ENCODE measurements at places on chromosomes 7 and 10.

DNA sequence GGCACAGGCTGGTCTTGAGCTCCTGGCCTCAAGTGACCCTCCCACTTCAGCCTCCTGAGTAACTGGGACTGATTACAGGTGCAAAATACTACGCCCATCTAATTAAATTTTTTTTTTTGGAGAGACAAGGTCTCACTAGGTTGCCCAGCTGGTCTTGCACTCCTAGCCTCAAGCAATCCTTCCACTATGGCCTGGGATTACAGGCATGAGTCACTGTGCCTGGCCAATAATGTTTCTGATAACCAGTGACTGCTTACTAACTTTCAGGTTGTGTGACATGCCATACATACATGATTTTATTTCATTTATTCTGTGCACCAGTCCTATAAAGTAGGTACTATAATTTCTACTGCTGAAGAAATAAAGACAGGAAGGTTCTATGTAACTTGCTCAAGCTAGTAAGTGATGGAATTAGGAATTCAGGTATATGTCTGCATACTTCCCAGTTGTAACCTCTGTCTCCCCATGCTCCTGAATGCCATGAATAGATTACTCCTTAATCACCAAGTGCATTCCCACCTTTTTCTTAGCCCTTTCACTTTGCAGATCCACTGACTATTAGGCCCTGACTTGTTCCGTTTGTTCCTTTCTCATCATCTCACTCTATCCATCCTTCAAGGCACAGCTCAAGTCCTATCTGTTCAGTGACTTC lies 28.1 kb downstream of the MCU start:
- DNase-seq = no peak

DNA sequence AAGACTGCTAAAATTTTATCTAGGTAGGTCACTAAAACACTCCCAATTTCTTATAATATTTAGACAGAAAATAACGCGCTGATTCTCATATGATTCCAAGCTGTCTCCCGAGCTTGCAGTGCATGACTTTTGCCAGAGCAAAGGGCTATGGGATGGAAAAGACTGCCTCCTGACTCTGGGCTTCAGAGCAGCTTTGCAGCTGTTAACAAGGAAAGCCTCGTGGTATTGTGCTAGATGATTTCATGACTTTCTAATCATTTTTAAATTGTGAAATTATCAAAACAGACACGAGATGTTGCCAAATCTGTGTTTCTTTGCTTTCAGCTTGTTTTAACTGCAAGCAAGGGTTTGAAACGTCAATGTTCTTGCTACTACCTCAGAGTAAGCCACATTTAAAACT lies 238.3 kb downstream of the AGMO start:
- DNase-seq = no peak

DNA sequence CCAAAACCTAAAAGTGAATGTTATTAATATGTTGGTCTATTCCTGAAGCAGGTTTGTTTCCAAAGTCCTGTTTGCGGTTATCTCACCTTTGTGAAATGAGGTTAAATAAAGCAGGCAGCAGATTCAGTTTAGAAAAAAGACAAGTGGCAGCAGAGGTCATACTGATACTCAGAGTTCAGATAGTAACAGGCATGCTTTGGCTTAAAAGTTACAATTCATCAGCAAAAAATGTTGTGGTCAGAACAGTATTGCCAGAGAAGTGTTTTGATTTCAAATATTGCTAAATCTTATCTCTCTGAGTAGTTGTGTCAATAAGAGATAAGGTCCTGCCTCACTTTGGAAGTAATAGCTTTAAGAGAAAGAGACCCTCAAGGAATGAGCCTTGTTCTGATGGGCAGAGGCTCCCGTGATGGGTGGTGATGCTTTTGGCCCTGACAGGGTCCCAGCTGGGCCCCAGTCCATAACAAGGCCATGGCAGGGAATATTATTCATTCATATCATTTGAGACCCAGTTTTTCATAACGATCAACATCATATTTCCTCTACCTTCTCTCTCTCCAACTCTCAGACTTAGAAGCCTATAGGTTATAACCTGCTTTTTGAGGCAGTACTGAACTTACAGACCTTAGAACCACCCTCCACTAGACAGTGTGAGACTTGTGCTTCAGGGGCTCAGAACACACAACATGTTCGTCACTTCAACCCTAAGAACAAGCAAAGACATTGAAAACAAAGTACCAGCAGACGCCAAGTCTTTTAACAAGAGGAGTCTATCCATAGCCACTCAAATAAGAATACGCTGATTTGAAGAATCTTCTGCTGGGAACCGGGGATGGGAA lies 58.5 kb upstream of the AHR start:
- DNase-seq = peak; percentile 73

DNA sequence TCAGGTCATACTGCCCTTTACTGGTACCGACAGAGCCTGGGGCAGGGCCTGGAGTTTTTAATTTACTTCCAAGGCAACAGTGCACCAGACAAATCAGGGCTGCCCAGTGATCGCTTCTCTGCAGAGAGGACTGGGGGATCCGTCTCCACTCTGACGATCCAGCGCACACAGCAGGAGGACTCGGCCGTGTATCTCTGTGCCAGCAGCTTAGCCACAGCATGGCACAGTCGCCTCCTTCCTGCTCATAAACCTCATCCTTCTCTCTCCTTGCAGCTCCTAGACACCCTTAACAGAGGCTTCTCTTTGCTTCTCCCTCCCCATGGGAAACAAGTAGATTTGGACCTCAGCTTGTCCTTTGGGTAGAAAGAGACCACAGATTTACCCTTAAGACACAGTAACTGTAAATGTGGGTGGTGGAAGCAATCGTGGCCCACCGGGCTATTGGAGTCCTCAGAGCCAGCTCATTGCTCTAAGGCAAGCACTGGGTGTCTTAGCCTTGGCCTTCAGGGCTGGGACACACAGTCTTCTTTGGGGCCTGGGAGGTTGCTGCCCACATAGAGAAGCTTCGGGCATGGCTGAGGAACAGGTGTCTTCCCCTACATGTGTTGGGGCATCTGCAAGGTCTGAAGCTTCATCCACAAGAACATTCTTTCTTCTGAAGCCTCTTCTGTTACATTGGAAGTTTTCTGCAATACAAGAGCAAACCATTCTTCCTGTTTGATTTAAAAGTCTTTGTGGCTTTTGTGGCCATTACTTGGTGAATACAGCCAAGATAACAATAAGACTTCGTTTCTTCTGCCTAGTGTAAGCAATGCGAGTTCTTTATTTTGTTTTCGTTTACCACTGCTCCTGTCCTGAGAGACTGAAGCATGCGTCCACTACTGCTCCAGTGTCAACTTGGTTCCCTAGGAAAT lies 95.5 kb upstream of the PRSS58 start:
- DNase-seq = no peak

- peak; percentile 7 for DNase-seq
Measured at GRCh38 chr7:41256186-41256945, 446.5 kb downstream of the INHBA start.

- DNase-seq = no peak
Measured at GRCh38 chr10:68813559-68813958, 13.8 kb upstream of the STOX1 start.

DNA sequence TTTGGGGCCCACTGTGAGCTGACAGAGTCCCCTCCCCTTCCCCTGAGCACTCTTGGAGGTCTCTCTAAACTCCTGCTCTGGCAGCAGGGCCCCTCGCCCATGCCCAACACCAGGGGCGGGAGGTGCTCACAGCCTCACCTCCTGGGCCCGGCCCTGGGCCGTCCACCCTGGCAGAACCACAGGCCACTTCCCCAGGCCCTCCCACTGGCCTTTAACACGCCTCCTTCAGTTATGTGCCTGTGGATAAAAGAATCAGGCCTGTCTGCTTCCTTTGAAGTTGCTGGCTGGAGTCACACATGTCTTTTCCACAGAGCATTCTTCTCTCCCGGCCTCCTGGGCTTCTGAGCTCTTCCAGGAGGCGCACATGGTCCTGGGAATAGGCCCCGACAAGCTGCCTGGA lies 10.2 kb downstream of the MYL10 start:
- no peak for DNase-seq

DNA sequence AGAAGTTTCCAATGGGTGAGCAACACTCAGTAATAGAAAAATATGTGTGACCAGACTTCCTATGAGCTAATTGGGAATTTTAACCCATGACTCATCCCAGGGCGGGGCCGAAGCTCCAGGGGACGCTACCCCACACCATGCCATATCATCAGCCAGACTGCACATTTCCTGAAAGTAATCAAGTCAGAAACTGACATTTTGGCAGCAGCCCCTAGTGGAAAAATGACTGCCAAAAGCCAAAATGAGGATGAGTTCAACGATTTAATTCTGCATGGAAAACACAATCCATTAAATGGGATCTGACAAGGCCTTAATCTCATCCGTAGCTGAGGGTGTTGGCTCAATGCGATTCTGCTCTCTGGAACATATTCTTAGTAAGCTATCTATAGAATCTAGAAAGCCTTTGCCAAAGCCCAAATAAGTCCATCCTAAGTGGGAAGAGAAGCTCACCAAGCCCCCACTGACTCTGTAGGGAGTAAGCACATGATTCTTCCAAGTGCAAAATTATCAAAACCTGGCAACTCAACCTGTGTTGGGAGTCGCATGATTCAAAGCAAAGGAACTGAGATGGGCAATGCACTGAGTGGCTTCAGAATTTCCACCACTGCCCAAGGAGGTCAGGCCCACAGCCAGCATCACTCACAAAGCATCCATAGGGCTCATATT lies 93.1 kb upstream of the PDE1C start:
- peak; percentile 77 for DNase-seq

- peak; percentile 30 for DNase-seq
Measured at GRCh38 chr10:6365384-6365783, 162.7 kb downstream of the PFKFB3 start.

DNA sequence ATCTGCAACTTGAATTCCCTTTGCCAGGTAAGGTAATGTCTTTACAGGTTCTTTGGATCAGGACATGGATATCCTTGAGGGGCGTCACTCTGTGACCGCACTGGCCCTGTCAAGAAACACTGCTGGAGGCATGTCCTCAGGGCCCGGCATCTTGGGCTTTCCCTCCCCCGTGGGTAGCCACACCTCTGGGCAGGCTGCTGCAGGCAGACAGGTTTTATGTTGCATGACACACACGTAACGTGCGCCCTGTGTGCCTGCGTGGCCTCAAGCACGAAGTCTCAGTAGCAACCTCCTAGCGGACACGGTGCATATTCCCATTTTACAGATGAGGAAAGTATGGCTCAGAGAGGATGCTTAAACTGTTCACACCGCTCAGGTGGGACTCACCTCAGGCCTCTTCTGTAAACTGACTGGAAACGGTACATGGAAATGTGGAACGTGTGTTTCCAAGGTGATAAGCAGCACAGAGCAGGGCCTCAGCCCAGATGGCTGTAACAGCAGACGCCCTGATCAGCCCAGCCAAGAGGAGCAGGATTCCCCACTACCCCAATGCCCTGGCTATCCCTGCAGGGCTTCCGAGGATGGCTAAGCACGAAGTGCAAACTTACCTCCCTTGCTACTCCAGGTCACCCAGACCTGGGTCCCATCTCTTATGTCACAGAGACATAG lies 553.6 kb downstream of the TCERG1L start:
- DNase-seq = no peak

DNA sequence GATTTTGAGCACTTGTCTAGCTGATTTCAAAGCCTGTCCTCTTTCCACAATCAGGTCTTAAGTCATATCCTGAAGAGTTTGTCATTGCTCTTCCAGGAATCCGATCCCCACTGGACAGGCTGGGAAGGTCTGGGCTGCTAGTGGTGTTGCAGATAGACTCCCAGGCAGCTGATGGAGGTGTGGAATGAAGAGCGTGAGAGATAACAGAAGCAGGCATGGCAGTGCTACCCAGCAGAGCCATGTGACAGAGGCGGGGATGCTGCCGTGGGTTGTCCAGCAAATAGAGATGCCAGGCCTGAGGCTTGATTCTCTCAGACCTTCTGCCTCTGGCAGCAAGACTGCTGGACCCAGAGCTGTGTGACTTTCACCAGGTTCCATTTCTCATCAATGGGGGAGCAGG lies 116.5 kb upstream of the EEPD1 start:
- DNase-seq = no peak
